ENCODE measurements at places on chromosomes 3 and 15.
A peak's percentile ranks its signal among the peaks of the same experiment; 100 is the strongest.

DNA sequence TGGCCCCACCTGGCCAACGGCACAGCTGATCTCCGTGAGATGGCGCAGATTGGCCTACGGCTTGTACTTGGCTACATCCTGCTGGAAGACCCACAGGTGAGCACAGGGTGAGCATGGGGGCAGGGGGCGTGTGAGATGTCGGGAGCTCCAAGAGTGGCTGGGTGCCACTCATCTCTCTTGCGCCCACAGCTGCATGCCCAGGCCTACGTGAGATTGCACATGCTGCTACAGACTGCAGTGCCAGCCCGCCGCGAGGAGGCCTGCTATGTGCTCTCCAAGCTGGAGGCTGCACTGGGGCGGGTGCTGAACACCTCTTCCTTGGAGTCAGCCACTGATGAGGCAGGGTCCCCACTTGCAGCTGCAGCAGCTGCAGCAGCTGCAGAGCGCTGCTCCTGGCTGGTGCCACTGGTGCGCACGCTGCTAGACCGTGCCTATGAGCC, 22.3 kb downstream of the NBEAL2 start:
- no peak for DNase-seq

- DNase-seq, result no peak
Measured at GRCh38 chr15:65963911-65964482, 94.7 kb downstream of the RAB11A start.

DNA sequence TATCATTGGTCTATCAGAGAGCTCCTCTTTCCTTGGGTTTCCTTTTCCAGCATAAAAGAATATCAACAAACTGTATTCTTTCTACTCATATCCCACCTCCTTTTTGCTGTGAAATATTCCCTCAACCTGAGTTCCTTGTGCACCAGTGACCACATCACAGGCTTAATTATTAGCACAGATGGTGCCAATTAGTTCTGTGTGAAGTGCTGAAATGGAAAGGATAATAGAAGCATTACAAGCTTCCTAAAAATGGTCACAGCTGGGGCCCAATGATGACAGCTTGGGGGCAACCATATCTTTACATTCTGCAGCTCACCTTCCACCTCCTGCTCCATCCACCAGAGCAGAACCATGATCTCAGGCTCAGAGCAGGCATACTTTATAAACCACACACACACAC, 84.6 kb downstream of the ANO10 start:
- DNase-seq, result peak; percentile 79

DNA sequence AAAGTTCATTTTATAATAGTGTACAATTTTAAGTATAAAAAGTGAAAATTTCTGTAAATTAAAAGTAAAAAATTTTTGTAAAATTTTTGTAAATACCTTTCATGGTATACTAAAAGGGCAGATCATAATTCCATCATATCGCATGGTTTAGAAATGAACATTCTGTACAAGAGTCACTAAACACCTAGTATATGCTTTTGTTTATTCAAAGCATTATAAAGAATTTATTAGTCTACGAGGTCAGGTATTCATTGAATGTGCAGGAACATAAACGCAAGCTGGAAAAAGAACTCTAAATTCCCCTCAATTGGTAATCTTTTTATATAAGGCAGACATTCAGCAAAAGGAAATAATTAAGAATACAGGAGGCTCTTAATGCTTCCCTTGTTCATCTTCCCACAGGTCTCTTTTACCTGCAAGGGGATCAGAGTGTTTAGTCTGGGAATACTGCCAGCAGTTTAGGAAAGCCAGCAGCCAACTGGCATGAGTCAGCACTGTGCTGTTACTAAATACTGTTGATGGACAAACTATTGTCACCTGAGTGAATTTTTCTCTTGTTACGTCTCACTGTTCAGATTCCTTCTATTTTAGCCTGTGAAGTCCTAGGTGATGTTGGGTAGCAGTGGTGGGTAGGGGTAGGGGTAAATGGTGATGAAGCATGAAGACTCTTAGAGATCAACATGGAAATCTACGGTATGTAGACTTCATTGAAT, 70.1 kb downstream of the UQCC5 start:
- DNase-seq, result peak; percentile 60

DNA sequence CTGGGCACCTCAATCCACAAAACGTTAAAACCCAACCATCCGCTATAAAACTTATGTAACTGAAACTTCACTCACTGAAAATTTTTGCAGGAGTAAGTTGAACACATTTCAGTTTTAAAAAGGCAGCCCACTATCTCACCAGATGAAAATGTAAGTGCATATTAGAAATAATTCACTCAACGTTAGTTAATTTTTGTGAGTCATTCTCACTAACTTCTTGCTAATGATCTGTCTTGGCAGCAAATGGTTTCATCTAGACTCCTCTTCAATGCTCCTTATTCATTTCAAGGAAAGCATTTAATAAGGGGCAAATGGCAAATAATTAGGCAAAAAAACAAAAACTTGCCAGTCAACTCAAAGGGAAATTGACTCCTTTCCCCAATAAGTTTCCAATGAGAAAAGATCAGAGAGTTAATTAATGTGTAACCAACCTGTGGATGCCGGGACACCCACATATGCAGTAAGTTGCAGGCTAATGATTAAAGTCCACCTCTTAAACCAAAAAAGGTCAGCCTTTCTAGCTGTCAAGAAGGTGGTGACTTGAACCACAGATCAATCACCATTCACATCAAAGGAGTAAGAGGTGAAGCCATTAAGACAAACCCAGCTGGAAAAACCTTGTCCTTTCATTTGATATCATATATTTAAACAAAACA, 22.9 kb upstream of the PRICKLE2 start:
- DNase-seq, result no peak

GRCh38 chr3:71456156-71456555, 127.4 kb downstream of the FOXP1 start:
- DNase-seq, result no peak

DNA sequence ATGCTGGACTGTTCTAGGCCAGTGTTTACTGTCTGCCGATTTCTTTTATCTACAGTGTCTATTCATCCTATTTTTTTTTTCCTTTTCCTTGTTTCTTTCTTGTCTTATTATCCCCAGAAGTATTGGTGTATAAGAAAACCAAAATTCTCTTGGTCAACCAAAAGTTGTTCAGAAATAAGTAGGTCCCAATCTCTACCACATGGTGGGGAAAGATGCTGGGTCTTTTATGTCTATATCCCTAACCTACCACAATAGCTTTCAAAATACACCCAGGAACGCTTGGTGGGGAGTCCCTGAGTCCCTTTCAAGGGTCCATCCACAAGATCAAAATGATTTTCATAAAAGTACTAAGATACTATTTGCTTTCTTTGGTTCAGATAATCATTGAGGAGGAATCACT, 225.6 kb downstream of the CLSTN2 start:
- peak; percentile 65 for DNase-seq

GRCh38 chr3:105385819-105386508, 19.3 kb downstream of the ALCAM start:
- DNase-seq, result no peak

DNA sequence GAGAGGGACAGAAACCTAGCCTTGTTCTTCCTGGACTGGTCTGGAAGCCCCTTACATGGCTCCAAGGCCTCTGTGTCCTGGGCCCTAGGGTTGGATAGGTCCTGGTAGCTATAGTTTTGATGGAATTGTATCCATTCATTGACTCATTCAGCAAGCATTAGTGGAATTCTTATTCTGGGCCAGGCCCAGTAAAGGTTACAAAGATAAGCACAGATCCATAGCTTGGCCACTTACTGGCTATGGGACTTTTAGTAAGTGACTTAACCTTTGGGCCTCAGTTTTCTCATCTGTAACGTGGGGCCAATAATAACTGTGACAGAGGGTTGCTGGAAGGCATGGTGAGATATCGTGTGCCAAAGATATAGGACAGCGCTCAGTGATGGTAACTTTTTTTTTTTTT, 13.6 kb upstream of the DAG1 start:
- no peak for DNase-seq

GRCh38 chr3:149475451-149476060, 1.1 kb downstream of the TM4SF4 start:
- no peak for DNase-seq

GRCh38 chr3:161559177-161559998, 62.8 kb downstream of the OTOL1 start:
- DNase-seq, result peak; percentile 76

GRCh38 chr3:174397848-174398247, 461.3 kb upstream of the NAALADL2 start:
- peak; percentile 37 for DNase-seq
